HEK293T (cell line): ENCODE measurements at places on chromosomes 16 and 17.

- no peak for DNase-seq
Observed at GRCh38 chr16:67697422-67698185, 21.5 kb downstream of the GFOD2 start.

DNA sequence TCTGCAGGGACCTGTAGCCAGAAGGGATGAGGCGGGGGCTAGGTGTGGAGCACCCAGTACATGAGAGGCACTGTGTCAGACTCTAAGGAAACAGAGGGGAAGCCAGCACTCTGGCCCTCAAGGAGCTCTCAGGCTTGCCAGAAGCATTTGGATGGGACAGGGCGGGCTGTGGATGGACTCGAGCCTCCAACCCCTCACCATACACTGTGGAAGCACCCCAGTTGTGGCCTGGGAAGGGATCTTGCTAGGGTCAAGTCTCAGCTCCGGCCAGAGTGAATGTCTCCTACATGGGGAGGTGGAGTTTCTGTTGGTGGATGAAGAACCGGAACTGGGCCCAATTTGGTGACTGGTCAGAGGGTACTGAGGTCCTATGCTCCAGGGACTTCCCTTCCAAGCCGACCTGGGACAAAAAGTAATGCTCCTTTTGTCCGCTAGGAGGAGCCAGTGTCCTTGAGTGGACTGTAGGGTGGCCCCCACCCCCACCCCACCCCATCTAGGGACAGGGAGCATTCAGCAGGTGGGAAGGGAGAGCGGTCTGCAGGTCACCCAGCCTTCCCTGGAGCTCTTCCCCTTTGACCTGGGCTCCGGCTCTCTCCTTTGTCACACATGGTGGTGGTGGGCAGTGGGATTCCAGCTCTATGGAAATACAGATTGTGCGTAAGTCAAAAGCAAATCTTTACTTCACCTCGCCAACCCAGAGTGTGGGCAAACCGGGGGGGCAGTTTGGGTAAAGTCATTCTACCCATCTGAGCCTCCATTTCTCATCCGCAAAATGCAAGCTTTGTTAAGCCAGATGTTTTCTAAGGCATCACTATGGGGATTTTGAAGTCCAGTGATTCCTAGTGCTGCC lies 20.4 kb upstream of the PHB1 start:
- DNase-seq = peak; percentile 84

GRCh38 chr16:84677849-84678248 lies 22.0 kb upstream of the USP10 start:
- DNase-seq = no peak

GRCh38 chr17:73096211-73096610 lies 3.7 kb upstream of the SLC39A11 start:
- no peak for DNase-seq

DNA sequence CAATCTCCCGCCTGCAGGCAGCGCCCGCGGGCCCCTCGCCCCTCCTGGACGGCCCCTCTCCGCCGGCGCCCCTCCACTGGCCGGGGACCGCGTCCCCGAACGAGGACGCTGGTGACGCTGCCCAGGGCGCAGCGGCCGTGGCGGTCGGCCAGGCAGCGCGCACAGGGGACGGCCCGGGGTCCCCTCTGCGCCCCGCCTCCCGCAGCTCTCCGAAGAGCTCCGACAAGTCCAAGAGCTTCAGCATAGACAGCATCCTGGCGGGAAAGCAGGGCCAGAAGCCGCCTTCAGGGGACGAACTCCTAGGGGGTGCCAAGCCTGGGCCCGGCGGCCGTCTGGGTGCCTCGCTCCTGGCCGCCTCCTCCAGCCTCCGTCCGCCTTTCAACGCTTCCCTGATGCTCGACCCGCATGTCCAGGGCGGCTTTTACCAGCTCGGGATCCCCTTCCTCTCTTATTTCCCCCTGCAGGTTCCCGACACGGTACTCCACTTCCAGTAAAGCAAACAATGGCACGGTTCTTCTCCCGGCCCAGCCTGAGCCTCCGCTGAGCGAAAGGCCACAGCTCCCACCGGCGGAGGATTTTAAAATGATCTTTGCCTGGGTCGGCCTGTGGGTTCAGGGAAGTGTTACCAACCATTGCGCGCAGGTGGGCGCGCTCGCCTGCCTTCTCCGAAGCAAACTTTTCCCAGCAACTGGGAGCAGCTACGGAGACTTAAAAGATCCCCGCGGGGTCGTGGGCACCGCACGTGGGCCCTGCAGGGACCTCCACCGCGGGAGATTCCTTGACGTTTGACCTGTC lies 1.1 kb downstream of the FOXL1 start:
- no peak for DNase-seq

GRCh38 chr16:67415872-67416793 lies at the start of gene ZDHHC1:
TSS of gene ZDHHC1 (minus strand) at chr16:67416477. CDS start at chr16:67407775, 8,702 bp downstream.
- peak; percentile 86 for DNase-seq

- DNase-seq = no peak
Observed at GRCh38 chr17:56866496-56866895, 32.5 kb downstream of the DGKE start.

GRCh38 chr17:5785338-5785737 lies 201.0 kb upstream of the NLRP1 start:
- DNase-seq = no peak

DNA sequence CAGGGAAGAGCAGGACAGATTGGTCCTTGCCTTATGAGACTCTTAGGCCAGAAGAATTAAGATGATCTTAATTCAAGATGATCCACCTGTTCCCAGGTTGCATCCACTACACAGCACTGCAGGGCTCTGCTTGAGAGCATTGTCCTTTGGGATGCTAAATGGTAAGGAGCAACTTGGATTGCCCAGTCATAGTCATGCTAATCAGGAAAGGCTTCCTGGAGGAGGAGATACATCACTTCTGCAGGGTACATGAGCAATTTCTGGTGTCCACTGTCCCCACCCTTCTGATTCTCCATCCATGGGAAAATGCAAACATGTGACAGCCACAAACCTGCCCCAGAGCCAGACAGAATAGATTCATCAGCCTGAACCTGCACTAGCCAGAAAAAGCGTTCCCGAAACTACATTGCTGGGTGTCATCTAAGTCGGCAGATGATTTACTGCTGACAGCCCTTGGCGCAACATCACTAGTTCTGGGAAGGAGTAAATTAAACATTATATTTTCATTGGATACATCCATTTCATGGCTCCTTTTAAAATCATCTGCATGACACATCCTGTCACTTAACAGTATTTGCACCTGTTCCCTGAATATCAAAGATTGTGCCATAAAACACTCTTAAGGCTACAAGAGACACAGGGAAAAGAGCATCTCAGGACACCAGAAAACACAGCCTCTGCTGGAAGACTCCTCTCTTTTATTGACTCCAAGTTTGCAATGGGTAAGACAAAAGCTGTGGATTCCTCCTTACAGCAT lies 282.2 kb downstream of the MAF start:
- no peak for DNase-seq

- peak; percentile 64 for DNase-seq
Observed at GRCh38 chr17:1561420-1562175, 994 bp downstream of the PITPNA start.

DNA sequence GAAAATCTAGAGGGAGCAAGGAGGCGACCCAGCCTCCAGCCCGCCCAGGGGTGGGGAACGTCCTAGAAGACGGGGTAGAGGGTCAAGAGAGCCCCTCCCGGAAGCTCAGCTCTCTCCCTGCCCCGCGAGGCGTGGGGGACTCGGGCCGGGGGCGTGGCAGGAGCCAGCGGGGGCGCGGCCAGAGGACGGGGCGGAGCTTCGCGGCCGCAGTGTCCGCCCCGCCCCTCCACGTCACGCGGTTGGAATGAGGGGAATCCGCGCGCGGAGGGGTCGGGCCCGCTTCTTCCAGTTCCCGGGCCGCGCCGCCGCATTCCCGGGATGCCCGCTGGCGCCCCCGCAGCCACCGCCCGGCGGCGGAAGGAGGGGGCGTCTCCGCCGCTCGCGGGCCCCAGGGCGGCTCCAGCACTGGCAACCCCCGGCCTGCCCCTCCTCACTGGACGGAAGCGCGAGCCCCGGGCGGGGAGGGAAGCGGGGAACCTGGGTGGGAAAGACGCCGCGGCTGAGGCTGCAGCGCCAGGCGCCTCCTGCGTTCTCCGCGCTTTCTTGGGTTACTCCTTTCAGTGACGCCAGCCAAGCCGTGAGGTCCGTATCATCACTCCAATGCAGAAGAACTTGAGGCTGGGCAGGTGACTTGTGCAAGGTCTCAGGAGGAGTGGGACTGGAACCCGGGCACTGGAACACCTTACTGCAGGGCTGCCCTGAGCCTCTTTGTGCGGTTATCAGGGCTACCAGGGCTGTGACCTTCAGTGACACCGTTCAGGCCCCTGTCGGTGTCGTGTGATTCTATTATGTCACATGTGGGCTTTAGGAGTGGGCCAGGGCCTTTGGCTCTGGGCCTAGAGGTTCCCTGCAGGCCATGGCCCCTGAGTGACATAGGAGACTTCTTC lies 4.3 kb downstream of the MYO1C start:
- peak; percentile 84 for DNase-seq

DNA sequence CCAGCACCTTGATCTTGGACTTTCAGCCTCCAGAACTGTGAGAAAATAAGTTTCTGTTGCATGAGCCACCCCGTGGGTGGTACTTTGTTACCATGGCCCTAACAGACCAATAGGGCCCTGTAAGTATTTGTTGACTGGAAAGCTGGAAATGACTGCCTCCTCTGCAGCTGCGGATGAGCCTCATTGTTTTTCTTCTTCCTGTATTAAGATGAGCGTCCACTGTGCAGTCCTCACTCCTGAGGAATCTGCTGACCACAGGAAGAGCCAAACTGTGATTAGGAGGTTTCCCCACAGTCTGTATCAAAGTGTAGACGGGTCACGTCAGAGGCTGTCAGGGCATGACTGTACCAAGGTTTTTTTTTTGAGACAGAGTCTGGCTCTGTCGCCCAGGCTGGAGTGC lies 12.2 kb upstream of the AKTIP start:
- DNase-seq = no peak

GRCh38 chr16:70638814-70639792 lies 7.3 kb upstream of the IL34 start:
- DNase-seq = no peak

- DNase-seq = no peak
Observed at GRCh38 chr17:4551141-4551540, 4.0 kb downstream of the MYBBP1A start.

DNA sequence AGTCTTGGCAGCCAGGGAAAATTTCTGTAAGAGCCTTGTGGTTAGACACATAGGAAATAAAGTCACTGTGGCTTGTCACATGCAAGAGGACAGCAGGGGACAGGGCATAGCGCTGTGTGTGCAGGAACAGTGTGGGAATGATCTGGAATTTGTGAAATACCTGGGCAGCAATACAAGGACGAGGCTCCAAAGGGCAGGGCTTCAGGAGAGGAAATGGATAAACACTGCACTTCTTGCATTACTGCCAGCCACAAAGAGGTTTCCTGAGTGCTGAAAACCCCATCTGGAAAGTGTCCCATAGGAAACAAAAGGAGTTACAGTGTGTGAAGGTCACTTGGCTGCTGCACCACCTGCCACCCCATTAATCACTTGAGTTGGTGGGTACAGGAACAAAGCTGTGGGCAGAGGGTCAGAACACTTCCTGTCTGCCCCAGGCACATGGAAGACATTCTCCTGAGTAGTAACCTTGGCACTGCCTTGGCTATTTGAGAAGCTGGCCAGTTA lies 12.1 kb upstream of the HP start:
- no peak for DNase-seq

- no peak for DNase-seq
Observed at GRCh38 chr16:77785373-77785764, 3.0 kb upstream of the VAT1L start.

GRCh38 chr16:2881783-2882649 lies 999 bp upstream of the FLYWCH2 start:
- DNase-seq = peak; percentile 42

- DNase-seq = no peak
Observed at GRCh38 chr17:45847101-45847500, 2.4 kb downstream of the SPPL2C start.

DNA sequence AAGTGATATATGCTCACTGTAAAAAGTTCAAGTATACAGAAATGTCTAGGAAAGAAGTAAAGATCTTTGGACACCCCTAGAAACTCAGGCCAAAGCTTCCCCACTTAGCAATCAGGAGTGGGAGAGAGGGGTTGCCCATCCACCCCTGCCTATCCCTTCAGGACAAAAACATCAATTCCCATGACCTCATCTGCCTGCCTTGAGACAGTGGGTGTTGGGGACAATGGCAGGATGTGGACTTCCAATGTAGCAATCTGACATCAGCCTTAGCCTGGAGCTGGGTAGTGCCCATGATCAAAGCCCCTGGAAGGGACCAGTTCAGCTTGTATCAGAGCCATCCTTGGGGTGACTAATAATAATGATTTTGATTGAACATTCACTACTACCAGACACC lies 18.1 kb downstream of the ITPRIPL2 start:
- no peak for DNase-seq

GRCh38 chr17:41334385-41335305 lies 16.0 kb downstream of the KRT33A start:
- no peak for DNase-seq

- DNase-seq = no peak
Observed at GRCh38 chr17:14581186-14581830, 280.4 kb downstream of the HS3ST3B1 start.

DNA sequence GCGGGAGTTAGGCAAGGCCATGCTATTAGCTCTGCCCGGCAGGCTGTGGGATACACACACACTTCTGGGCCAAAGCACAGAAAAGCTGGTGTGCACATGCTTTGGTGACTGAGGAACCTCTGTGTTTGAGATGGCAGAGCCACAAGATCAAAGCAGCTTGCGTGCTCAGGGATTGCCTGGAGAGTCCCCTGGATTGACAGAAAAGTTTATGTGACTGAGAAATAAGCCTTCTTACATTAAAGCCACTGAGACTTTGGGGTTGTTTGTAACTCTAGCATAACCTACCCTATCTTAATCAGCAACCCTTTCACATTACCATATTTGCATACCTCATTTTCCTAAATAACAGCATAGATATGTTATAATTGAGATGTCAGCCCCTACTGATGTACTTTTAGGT lies 69.3 kb downstream of the MYO1D start:
- no peak for DNase-seq
